Fibroblast of villous mesenchyme (primary cell): ENCODE measurements at places on chromosomes 4 and X. TPM values are rescaled to one million over a fixed set of nuclear protein-coding genes. Genes with fewer than 3 reads are reported as not detected.

TMPRSS11E gene
- total RNA-seq, result not detected in 2 replicates

CHIC1 gene
- total RNA-seq, result 6.4 and 10.4 TPM in 2 replicates

PPEF2 gene
- total RNA-seq, result under 0.01 TPM in 1 of 2 replicates, not detected in the other

ADH1A gene
- not detected in 2 replicates for total RNA-seq

DNA sequence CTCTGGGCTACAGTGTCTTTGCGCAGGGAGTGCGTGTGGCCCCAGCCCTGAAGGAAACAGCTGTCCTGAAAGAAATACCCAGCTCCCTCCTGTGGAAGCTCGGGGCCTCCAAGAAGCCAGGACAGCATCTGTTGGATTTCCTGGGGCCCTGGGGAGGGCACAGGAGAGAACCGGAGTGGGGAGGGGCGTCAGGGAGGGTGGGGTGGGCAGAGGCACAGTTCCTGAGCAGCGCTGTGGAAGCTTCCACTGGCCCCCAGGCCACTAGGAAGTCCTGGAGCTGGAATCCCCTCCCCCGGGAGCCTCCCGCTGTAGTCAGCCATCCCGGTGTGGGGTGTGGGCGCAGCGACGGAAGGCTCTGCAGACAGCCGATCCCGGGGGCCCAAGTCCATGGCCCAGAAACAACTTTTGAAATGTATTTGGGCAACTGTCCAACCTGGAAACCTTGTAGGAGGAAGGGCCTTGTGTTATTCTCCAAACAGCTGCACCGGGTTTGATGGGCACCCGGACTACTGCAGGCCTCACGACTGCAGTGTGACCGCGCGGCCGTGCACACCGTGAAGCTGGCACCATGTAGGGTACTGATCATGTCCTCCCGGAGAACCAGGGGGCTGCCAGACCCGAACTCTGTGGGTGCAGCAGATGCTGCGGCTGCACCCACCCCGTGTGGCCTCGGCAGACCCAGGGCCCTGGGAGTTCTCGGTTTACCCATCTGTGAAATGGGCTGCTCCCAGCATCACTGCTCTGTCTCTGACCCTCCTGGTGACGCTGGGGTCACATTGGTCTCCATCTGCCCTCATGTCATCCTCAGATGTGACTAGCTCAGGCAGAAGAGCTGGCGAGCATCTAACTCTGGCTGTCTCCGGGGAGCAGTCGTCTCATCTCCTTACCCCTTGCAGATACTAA is 68.5 kb upstream of the HMX1 start:
- DNase-seq, result no peak

GRCh38 chrX:13933851-13934250 is 95.8 kb downstream of the GEMIN8 start:
- DNase-seq, result peak; percentile 65

DNA sequence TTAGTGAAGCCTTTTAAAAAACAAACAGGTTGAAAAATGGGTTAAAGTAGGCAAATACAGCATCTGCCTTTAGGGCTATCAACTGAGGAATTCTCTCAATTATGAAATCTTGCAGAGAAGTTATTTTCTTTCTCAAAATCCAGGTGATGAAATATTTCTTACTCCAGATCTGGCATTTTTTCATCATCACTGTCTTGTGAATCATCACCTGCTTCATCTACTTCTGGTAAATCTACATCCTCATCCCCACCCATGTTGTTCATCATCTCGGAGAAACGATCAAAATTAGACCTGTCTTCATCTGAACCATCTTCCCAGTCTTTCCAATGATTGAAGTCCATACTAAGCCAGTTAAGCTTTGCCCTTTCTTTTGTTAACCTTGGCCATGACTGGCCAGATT is 33.3 kb upstream of the HPF1 start:
- no peak for DNase-seq

SERTM2 gene
- 0.43 and 1.3 TPM in 2 replicates for total RNA-seq

DNA sequence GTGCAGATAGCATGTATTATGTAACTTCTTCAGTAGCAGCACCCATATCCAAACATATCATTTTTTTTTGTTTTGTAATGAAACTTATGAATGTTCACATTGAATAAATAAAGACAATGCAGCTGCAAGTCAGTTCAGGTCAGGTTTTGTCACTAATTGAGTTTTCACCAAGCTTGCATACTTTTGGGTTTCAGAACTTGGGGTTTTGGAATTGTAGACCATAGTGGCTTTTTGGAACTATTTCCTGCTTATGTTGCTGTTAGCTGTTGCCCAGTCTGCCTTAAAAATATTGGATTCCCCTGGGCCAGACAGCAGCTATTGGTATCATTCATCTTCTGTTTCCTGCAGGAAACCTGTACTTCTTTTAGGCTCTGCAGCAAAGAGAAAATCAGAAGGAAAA is 113.4 kb upstream of the LIMCH1 start:
- no peak for DNase-seq

KDR gene
- 0.86 and 1.9 TPM in 2 replicates for total RNA-seq

DNA sequence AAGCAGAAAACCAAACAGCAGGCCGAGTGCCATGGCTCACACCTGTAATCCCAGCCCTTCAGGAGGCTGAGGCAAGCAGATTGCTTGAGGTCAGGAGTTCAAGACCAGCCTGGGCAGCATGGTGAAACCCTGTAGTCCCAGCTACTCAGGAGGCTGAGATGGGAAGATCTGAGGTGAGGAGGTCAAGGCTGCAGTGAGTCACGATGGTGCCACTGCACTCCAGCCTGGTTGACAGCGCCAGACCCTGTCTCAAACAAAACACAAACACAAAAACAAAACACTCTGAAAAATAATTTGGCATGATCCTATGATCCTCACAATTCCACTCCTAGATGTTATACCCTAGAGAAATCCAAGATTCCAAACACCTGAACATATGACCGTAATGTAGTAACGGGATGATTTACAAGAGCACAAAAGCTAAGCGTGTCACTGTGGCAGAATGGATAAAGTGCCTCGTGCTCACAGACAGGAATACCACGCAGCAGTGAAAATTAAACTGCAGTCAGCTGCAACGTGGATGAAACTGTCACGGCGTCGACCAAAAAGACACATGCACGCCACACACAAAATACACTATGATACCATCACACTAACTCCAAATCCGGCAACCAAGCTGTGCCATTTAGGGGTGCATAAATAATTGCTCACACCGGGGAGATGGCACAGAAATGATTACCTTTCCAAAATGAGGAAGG is 1.7 kb downstream of the NELFA start:
- DNase-seq, result no peak

DNA sequence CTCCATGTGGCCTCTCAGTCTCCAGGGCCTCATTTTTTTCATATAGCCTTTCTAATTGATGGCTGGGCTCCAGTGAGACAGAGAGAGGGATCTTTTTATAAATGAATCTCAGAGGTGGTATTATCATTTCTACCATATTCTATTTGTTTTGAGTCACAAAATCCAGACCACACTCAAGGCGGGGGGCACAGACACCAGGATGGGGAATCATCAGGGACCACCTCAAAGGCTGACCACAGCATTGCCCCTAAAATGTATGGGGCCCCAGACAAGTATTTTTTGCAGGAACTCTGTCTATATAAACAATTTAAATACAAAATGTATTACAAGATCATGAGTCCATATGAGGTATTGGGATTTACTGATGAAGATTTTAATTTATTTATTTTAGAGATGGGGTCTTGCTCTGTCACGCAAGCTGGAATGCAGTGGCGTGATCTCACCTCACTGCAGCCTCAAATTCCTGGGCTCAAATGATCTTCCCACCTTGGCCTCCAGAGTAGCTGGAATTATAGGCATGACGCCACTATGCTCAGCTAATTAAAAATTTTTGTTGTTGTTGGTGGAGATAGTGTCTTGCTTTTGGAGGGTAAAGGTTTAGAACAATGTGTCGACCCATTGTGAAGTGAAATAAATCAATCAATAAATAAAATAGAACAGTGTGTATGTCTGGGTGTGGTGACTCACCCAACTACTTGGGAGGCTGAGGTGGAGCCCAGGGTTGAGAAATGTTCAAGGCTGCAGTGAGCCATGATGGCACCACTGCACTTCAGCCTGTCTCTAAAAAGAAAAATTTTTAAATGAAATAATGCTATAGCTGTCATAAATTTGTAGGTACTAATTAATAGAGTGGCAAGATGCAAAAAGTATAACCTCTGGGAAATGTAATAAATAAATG is 29.4 kb downstream of the WDR13 start:
- no peak for DNase-seq

SPINK2 gene
- not detected in 2 replicates for total RNA-seq
